ENCODE measurements at places on chromosomes 12 and 14.
A peak's percentile ranks its signal among the peaks of the same experiment; 100 is the strongest.

DNA sequence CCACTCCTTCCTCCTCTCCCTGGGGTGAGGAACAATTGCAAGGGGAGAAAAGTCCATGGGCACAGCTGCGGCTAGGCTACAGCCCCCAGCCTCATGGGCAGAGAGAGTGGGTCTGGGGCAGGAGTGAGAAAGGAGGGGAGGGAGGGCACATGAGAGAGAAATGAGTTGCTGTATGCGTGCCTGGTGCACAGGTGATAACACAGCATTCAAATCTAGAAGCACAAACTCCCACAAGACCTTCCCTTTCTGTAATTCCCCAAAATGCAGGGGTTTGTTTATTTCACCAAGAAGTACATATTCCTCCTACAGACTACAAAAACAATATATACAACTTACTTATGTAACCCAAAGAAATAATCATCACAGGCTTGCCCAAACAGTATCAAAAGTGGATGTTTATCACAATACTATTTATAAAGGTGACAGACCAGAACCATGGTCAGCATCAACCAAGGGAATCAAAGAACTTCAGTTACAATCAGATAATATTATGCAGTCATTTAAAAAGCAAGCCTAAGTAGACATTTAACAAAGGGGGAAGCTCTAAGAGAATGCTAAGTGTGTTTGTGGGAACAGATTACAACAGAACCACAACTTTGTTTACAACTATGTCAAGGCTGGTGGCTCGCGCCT, 54.2 kb downstream of the ITPK1 start:
- DNase-seq: no peak

GRCh38 chr12:13799574-13799973, 181.8 kb downstream of the GRIN2B start:
- DNase-seq: no peak

DNA sequence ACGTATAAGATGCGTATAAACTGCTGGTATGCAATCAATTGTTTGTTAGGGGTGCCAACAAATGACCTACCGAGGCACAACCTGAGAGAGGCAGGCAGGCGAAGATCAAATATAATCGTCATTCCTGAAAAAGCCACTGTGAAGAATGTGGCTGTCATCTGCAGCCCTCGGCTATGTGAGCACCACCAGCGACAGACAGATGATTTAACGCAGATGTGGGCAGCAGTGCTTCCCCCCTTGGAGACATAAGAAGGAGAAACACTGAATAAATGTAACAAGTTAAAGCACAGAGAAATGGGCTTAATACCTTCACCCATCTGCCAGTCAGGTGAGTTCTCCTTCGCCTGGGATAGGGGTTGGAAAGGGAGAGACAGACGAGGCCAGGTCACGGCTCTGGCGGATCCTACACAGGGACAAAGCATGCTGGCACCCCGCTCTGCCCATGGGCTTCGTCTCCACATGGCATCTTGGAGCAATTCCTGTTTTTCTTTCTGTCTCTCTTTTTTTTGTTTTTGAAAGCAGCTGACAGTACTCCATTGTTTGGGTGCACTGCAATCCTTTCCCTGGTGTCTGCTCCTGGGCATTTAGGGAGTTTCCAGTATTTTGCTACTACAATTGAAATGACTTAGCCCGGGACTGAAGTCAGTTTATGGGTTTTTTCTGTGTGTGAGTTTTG, 28.1 kb downstream of the TNFAIP2 start:
- DNase-seq: no peak

DNA sequence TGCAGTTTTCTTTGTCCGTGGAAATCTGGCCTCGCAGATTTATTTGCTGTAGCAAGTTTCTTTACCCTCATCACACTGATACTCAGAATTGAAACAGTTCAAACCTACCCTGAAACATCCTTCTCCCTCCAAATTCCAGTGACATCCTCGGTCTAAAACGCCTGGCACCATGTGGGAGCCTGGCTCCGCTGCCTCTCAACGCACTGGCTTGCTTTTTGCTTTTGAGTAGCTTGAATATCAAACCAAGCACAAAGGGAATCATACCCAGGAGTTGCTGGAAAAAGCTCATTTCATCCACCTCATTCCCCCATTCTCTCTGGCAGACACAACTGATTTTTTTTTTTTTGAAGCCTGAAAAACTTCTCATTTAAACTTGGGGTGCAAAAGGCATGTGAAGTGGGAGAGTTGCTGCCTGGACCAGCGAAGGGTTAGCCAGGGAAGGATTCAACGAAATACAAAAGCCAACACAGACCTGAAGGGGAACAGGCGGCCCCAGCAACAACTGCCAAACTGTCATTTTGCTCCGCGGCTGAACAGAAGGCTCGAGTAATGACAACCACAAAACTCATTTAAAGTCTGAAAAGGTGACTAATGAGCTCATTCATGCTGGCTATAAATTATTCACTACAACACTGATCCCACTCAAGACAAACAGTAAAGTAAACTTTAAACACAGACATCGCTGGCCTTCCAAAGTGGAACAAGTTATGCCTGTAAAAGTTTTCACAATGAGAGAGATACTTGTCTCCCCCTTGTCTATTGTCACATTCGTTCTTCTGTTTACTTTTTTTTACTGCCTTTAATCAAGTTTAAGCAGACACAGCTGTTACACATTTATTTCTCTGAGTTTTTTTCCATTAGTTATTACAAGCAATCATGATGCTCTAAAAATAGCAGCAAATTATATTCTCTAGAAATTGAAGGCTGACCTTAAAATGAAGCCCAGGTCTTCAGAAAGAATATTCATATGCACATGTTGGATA, 12.5 kb upstream of the FOXN3 start:
- peak; percentile 17 for DNase-seq

DNA sequence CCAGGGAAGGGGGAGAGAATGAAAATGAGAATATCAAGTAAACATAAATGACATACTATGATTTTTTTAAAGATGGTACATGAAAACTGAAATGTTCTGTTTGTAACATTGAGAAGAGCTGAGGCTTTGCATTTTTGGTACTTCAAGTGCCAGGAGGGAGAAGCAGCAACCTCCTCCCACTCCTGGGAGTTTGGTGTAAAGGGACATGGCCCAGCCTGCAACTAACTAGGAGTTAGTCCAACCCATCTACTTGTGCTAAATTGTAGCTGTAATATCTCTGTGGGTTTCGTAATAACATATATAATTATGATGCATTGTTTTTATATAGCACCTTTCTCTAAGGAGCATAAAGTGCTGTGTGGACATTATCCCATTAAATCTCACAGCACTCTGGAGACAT, 517.5 kb downstream of the NELL2 start:
- no peak for DNase-seq

GRCh38 chr14:95603415-95603814, 68.6 kb downstream of the GLRX5 start:
- no peak for DNase-seq

GRCh38 chr12:28065374-28065773, 92.8 kb upstream of the PTHLH start:
- no peak for DNase-seq

GRCh38 chr14:22448905-22449599, 140.0 kb downstream of the DAD1 start:
- DNase-seq: no peak

Measured in caudate nucleus (tissue), 63 donors.